Stimulated activated CD8-positive, alpha-beta memory T cell treated with anti-CD3 and anti-CD28 coated beads, Interleukin-7, amount 100 ng/mL, for 4 hours (primary cell): ENCODE measurements at places on chromosomes 11 and 22.

- DNase-seq = no peak
These were observed 9.6 kb downstream of the SMTNL1 start for GRCh38 chr11:57546869-57547475.

- DNase-seq = no peak
These were observed 40.7 kb upstream of the DKK3 start for GRCh38 chr11:12048936-12049790.

DNA sequence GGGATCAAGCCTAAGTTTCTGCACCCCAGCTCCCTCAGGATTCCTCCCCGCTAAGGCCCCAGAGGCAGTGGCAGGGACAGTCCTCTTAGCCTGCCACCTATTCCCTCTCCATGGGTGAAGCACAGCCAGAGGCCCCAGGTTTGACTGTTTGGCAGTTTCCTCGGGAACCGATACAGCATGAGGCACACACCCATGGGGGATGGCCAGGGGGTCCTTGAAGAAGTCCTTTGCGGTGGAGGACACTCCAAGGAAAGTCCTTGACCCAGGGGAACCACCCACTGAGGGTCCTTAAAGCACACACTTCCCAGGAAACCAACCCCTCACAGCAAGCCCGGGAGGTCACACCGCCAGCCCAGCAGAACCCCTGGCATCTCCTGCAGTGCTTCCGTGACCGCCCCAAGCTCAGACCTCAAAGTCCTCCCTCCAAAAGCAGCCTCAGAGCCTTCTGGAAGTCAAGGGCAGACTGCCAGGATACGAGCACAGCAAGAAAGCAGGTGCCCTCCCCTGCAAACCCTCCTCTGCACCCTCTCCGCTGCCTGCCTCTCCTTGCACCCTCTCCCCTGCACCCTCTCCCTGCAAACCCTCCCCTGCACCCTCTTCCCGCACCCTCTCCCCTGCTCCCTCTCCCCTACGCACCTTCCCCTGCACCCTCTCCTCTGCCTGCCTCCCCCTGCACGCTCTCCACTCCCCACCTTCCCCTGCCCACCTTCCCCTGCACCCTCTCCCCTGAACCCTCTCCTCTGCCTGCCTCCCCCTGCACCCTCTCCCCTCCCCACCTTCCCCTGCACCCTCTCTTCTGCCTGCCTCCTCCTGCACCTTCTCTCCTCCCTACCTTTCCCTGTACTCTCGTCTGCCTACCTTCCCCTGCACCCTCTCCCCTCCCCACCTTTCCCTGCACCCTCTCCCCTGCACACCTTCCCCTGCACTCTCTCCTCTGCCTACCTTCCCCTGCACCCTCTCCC, 1.4 kb downstream of the SIGIRR start:
- no peak for DNase-seq

GRCh38 chr11:98701541-98701940, 319.2 kb upstream of the CNTN5 start:
- no peak for DNase-seq

DNA sequence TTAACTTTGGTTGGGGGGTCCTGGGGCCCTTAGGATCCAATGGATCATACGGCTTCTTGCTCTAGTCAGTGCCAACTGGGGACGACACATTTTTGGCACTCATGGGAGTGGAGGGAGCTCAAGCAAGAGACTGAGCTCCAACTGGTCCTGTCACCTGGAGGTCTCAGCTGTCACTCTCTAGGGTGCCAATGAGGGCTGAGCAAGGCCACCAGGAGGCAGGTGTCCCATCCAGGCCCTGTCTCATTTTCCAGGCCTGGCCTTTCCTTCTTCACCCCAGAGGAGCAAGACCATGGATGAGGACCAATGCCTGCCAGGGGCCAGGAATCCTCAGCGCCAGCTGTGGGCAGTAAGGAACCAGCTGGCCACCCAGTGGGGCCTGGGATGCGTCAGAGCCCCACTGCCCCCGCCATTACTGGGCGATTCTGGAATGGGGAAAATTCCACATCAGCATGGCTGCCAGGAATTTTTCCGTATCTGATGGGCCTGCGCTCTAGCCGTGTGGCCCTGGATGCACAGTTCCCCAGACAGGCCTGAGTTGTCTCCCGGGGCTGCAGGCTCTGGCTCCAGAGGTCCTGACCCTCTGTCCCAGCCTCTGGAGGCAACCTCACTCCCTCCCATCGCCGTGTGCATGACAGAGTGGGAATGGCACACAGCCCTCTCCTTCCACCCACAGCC, 669 bp upstream of the GAL3ST1 start:
- no peak for DNase-seq

DNA sequence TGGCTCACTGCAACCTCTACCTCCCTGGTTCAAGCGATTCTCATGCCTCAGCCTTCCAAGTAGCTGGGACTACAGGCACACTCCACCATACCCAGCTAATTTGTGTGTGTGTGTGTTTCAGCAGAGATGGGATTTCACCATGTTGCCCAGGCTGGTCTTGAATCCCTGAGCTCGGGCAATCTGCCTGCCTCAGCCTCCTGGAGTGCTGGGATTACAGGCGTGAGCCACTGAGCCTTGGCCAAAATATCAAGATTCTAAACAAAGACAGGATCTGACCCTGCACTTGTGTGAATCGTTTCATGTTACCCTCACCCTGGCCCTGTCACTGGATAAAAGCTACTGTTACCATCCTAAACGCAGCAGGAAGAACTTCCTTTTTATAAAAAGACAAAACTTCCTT, 15.6 kb upstream of the THY1 start:
- no peak for DNase-seq

- DNase-seq = no peak
These were observed 1955.1 kb upstream of the RAG2 start for GRCh38 chr11:38553148-38553547.

- DNase-seq = no peak
These were observed 50.7 kb downstream of the OTOG start for GRCh38 chr11:17597770-17598169.
